ENCODE measurements at places on chromosomes 7 and 10.

- no peak for DNase-seq
These were observed 264.6 kb downstream of the DGKB start for GRCh38 chr7:14637968-14638367.

DNA sequence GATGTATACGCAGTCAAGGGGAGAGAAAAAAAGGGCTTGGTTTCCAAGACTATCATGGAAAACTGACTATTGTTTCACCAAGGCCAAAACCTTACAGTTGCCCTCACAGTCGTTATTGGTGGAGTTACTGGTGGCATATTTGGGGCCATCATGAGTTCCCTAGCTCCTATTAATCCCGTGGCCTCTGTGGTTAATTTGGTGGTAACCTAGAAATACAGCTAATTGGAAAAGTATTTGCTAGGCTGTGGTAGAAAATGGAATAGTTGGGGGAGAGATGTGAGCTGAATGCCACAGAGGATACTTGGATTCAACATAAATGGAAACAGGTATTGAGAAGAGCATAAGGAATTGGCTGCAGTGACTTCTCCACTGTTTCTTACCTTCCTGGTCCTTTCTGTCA lies 450.7 kb downstream of the KCNMA1 start:
- DNase-seq = no peak

- DNase-seq = no peak
These were observed 739.9 kb downstream of the XPNPEP1 start for GRCh38 chr10:109183366-109183765.

- no peak for DNase-seq
These were observed 112.5 kb downstream of the GRID1 start for GRCh38 chr10:86254081-86254480.

DNA sequence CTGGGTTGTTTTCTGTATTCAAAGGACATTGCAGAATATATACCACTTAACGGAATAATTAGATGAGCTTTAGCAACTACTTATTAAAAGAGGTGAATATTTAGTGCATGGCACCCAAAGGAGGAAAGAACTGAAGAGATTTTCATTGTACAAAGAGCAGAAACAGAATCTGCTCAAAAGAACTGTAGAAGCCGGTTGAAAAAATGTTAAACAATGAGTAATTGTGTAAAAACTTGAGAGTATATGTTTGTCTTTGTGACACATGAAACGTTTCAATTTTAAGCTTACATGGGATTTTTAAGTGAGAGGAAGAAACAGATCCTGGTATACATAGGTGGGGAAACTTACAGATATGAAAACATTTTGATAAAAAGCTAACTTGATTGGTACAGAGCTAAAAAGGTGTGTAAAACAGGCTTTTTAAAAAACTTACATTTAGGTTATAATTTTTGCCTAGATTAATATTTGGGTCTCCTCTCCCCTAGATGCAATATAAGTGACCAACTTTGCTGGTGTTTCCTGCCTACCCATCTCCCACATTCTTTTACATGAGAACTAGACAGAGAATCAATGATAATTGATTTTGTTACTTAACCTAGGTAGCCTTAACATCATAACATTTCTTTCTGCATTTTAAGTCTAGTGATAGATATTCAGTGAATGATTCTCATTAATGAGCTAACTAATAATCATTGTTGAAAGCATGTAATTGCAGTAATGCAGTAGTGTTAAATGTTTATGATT lies 6.8 kb downstream of the ARL5B start:
- no peak for DNase-seq

GRCh38 chr7:43592326-43592725 lies 9.4 kb downstream of the STK17A start:
- DNase-seq = no peak

Data from stimulated activated CD4-positive, alpha-beta T cell treated with anti-CD3 and anti-CD28 coated beads, Interleukin-1b, Interleukin-23, amount 100 ng/mL, for 1 hour (primary cell).